GM23248 (cell line): ENCODE measurements at places on chromosomes 12 and 14.

GRCh38 chr14:93056166-93056839 lies 59.4 kb downstream of the ITPK1 start:
- peaks cover 14% of the 10 kb centered on the region for H3K4me1 ChIP-seq
- H3K27ac ChIP-seq: no peak overlapping the region
- peak; percentile 47 for DNase-seq
- no peaks in the 10 kb centered on the region for H3K36me3 ChIP-seq
- H3K27me3 ChIP-seq: no peaks in the 10 kb centered on the region
- H3K4me3 ChIP-seq: no peak overlapping the region

DNA sequence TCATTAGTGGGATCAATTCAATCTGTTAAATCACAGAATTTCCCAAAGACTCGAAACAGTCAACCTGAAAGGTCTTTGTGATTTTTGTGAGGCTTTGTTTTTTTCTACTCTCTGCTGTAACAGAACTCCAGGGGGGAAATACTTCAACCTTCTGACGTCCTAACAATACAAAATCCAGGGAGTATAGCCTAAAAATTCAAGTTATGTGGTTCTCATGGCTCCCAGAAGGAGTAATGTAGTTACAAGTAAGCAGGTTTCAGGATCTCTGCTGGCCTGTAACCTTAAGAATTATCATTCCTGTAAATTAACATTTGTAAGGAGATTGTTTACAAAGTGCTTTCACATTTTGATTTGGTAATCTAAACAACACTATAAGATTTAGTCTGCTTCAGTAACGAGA lies 39.9 kb downstream of the VEZT start:
- no peak for DNase-seq
- H3K4me1 ChIP-seq: 0 out of 2 replicates have a peak, but pooled peaks cover 3% of the 10 kb centered on the region
- H3K27me3 ChIP-seq: no peaks in the 10 kb centered on the region
- H3K4me3 ChIP-seq: no peak overlapping the region

GRCh38 chr12:46752396-46752795 lies 73.4 kb downstream of the SLC38A4 start:
- H3K4me3 ChIP-seq: no peak overlapping the region
- no peaks in the 10 kb centered on the region for H3K4me1 ChIP-seq
- H3K27ac ChIP-seq: no peak overlapping the region
- no peaks in the 10 kb centered on the region for H3K36me3 ChIP-seq
- H3K27me3 ChIP-seq: no peaks in the 10 kb centered on the region
- no peak for DNase-seq

DNA sequence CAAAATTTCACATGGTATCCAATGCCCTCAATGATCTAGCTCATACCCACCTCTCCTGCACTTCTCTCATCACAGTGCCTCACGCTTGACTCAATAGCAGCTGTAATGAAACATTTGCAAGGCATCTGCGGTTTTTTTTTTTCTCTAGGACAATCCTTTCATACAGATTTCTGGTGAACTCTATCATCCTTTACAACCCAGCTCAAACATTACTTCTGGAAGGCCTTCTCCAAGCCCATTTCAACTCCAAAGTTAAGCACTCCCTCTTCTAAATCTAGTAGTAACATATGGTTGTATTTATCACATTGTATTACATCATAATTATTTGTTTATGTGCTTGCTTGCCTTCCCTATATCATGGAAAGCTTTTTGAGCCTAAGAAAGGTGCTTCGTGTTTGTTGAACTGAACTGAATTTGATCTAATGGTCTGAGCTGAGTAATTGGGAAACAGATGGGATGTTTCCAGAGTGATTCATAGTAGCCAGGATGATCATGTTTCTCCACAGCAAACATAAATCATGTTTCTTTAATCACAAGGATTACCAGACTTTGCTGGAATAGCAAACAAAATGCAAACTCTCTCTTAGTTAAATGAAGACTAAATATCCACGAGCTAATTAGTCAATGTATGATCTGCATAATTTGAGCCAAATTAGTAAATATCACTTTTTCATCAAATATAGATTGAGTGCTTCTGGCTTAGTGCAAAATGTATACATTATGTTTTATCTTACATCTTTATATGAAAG lies 14.3 kb downstream of the CFL2 start:
- peak overlapping the region; percentile 93 for H3K27ac ChIP-seq
- H3K4me3 ChIP-seq: peak overlapping the region; percentile 56
- no peaks in the 10 kb centered on the region for H3K36me3 ChIP-seq
- H3K4me1 ChIP-seq: peaks cover 32% of the 10 kb centered on the region

- H3K4me3 ChIP-seq: no peak overlapping the region
- no peaks in the 10 kb centered on the region for H3K36me3 ChIP-seq
- peak; percentile 36 for DNase-seq
Observed at GRCh38 chr14:53608369-53608768, 348.3 kb downstream of the BMP4 start.

GRCh38 chr14:54173802-54174201 lies 217.2 kb upstream of the BMP4 start:
- no peak overlapping the region for H3K27ac ChIP-seq
- H3K4me3 ChIP-seq: no peak overlapping the region
- peak; percentile 40 for DNase-seq
- no peaks in the 10 kb centered on the region for H3K36me3 ChIP-seq
- no peaks in the 10 kb centered on the region; the same call in 1 of the 2 replicates for H3K27me3 ChIP-seq

GRCh38 chr12:112007945-112008344 lies 5.0 kb downstream of the TMEM116 start:
- no peak for DNase-seq
- no peaks in the 10 kb centered on the region for H3K36me3 ChIP-seq
- no peaks in the 10 kb centered on the region for H3K27me3 ChIP-seq
- peaks cover 11% of the 10 kb centered on the region for H3K4me1 ChIP-seq
- H3K27ac ChIP-seq: no peak overlapping the region

- no peaks in the 10 kb centered on the region for H3K27me3 ChIP-seq
- no peak overlapping the region for H3K4me3 ChIP-seq
- no peak for DNase-seq
- no peaks in the 10 kb centered on the region for H3K4me1 ChIP-seq
- H3K36me3 ChIP-seq: no peaks in the 10 kb centered on the region
- no peak overlapping the region for H3K27ac ChIP-seq
Observed at GRCh38 chr14:99940064-99940463, 125.2 kb upstream of the EVL start.

- peak overlapping the region; percentile 99 for H3K4me3 ChIP-seq
- peak; percentile 29 for DNase-seq
- 0 out of 2 replicates have a peak, but pooled peaks cover 2% of the 10 kb centered on the region for H3K27me3 ChIP-seq
- H3K27ac ChIP-seq: peak overlapping the region; percentile 95
- H3K36me3 ChIP-seq: peaks cover 11% of the 10 kb centered on the region; the same call in 1 of the 2 replicates
- peaks cover 5% of the 10 kb centered on the region; the same call in 1 of the 2 replicates for H3K4me1 ChIP-seq
Observed at GRCh38 chr12:57745485-57745881, 644 bp downstream of the TSPAN31 start.

DNA sequence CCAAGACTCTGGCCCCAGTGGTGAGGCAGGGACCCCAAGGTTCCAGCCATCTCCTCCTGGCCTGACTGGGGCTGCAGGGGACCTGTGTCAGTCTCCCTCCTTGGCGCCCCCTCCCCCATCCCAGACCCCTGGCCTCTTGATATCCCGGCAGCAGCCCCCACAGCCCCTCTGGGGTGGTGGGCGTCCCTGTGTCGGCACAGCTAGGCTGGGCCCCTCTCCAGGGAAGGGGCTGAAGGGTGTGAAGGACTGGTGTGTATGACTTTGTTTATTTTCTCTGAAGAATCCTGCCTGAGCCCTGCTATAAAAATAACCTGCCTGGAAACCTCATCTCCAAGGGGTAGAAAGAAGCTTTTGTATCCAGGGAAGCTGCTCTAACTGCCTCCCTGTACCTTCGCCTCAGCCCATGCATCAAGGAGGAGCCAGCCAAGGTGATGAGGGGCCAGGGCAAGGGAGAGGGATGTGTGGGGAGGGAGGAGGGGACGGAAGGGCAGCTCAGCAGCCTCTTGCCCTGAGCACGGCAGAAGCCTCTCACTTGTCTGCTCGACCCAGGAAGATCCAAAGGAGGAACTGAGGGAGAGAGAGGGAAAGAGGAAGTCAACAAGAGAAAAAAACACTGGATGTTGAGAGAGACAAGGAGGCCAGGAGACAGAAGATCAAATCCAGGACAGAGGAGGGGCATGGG lies 25.4 kb upstream of the COL2A1 start:
- H3K27me3 ChIP-seq: peaks cover 9% of the 10 kb centered on the region; the same call in 1 of the 2 replicates
- no peak for DNase-seq
- H3K4me3 ChIP-seq: no peak overlapping the region
- H3K4me1 ChIP-seq: no peaks in the 10 kb centered on the region

GRCh38 chr12:46921764-46922133 lies 96.0 kb upstream of the SLC38A4 start:
- peaks cover 44% of the 10 kb centered on the region for H3K4me1 ChIP-seq
- no peaks in the 10 kb centered on the region for H3K27me3 ChIP-seq
- no peaks in the 10 kb centered on the region for H3K36me3 ChIP-seq
- H3K27ac ChIP-seq: peak overlapping the region; percentile 79
- DNase-seq: peak; percentile 87
- no peak overlapping the region for H3K4me3 ChIP-seq

- no peaks in the 10 kb centered on the region for H3K27me3 ChIP-seq
- H3K4me1 ChIP-seq: peaks cover 37% of the 10 kb centered on the region
- peak; percentile 89 for DNase-seq
- peak within 1 kb of the TSS; percentile 93 for H3K4me3 ChIP-seq
Observed at GRCh38 chr12:111405859-111406473, at the start of gene SH2B3. Gene SH2B3 (plus strand): TSS chr12:111405923. CDS start chr12:111418146, 12,223 bp downstream.
